ENCODE measurements at places on chromosomes 2 and 18. TPM values are rescaled to one million over a fixed set of nuclear protein-coding genes. Genes with fewer than 3 reads are reported as not detected.

CXCR2 gene
- 1.5 TPM for total RNA-seq

SLC16A14 gene
- total RNA-seq, result 0.61 TPM

RBM44 gene
- total RNA-seq, result 0.19 TPM

TTC21B gene
- 8.9 TPM for total RNA-seq

DUSP11 gene
- 12.7 TPM for total RNA-seq

GRCh38 chr2:67234440-67234839, 162.7 kb upstream of the ETAA1 start:
- DNase-seq, result no peak

LOXHD1 gene
- total RNA-seq, result not detected
